ENCODE measurements at places on chromosomes 1 and 21.

DNA sequence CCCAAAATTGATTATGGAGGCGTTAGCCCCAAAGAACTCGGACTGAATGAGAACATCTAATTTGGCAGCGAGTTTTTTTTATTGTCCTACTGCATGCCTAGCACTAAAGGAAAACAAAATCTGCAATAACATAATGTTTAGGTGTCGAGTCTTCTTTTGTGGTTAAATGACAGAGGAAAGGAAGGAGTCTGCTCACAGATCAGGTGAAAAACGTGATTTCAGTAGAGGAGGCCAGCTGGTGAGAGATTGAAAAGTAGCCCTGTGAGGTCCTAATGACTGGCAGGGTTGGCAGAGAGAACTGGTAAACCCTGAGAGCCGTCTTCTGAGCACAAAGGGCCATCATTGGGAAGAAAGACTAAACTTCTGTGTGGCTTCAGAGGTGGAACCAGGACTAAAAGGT is 24.2 kb downstream of the WDTC1 start:
- no peak overlapping the region for H3K27ac ChIP-seq
- no peak for DNase-seq
- no peak overlapping the region for H3K4me3 ChIP-seq

DNA sequence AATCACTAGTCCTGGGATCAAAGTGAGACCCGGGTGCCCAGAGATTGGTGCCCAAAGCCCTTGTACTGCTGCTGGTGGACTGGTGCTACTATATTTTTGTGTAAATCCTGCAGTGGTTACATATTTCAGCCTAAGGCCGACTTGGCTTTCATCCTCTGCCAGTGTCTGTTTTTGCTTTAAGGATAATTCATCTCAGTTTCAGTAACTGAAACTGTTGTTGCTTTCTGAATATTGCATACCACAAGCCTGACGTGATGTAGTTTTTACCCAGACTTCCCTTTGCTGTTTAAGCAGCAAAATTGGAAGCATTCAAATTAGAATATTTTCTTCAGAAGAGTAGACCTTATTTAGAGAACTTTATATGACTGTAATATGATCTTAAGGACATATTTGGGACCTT is 341.8 kb downstream of the RYR2 start:
- H3K27ac ChIP-seq: no peak overlapping the region
- no peak overlapping the region for H3K4me3 ChIP-seq
- peaks cover 16% of the 10 kb centered on the region for H3K27me3 ChIP-seq
- no peak for DNase-seq
- H3K36me3 ChIP-seq: no peaks in the 10 kb centered on the region

GRCh38 chr21:21373969-21374368 is 375.8 kb downstream of the NCAM2 start:
- H3K27ac ChIP-seq: no peak overlapping the region
- H3K4me3 ChIP-seq: no peak overlapping the region
- H3K4me1 ChIP-seq: no peaks in the 10 kb centered on the region
- no peaks in the 10 kb centered on the region for H3K27me3 ChIP-seq
- H3K36me3 ChIP-seq: no peaks in the 10 kb centered on the region

DNA sequence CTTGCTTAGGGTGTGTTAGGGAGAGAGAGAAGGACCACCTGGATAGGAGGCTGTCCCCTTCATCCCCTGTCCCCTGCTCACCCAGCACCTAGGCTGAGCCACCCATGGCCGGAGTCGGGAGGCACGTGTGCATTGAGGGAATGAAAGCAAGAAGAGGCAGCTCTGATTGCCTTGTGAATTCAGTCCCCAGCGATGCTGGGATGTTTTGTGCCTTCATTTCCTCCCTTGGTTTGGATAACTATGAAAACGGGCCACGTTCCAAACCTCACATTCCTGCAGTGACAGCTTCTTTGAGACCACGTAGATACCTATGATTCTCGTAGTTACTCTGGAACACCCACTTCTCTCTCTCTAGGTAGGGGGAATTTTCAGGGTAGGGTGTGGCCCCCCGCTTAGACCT is 67.1 kb downstream of the MAN1C1 start:
- no peaks in the 10 kb centered on the region for H3K4me1 ChIP-seq
- no peaks in the 10 kb centered on the region for H3K36me3 ChIP-seq
- peaks cover 83% of the 10 kb centered on the region for H3K27me3 ChIP-seq
- no peak overlapping the region for H3K4me3 ChIP-seq

DNA sequence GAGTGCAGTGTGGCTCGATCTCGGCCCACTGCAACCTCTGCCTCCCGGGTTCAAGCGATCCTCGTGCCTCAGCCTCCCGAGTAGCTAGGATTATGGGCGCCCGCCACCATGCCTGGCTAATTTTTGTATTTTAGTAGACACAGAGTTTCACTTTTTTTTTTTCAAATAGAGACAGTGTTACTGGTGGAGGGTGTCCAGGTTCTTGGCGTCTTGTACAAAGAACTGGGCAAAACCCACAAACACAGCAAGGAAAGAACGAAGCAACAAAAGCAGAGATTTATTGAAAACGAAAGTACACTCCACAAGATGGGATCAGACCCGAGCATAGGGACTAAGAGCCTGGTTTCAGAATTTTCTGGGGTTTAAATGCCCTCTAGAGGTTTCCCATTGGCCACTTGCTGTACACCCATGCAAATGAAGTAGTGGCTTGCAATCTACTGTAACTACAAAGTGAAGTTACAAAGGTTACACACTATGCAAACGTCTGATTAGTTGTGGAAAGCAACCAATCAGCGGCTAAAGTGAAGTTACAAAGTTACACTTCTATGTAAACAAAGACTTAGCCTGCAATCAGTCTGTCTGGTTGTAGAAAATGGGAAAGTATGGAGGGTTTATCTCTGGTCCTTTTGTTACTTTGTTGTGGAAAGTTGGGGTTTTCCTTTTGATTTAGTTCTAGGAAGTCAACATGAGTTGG is 199.1 kb downstream of the DYRK1A start:
- peaks cover 19% of the 10 kb centered on the region for H3K27me3 ChIP-seq
- H3K4me3 ChIP-seq: no peak overlapping the region
- H3K36me3 ChIP-seq: no peaks in the 10 kb centered on the region
- DNase-seq: peak; percentile 14

DNA sequence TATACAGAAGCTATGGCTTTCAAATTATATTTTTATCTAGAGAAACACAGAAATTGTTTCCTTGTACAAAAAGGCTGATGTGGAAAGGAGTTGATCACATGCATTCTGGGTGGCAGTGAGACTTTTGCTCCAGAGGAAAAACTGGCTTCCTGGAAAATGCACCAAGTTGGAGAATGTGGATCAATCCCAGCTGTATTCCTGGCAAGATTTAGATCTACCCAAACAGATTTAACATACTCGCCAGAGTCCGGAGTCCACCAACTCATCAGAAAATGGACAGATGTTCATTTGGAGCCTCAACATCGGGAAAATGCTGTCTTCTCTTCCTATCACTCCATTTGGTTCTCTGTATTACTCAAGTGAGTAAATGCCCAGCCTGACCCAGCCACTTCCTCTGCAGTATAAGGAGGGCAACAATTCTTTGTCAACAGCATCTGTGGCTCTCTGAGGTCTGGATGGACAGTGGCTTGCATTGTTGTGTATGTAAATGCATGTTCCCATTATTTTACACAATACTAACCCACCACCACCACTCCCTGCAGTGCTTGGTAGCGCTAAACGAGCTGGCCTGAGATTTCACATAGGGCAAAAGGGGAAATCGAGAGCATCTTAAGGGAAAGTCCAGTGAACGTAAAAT is 226.2 kb upstream of the IRF2BP2 start:
- H3K4me1 ChIP-seq: no peaks in the 10 kb centered on the region
- H3K4me3 ChIP-seq: no peak overlapping the region
- DNase-seq: no peak
- no peak overlapping the region for H3K27ac ChIP-seq
- H3K27me3 ChIP-seq: no peaks in the 10 kb centered on the region
- H3K36me3 ChIP-seq: no peaks in the 10 kb centered on the region

- H3K4me3 ChIP-seq: no peak overlapping the region
- no peaks in the 10 kb centered on the region for H3K36me3 ChIP-seq
- H3K4me1 ChIP-seq: peaks cover 11% of the 10 kb centered on the region
- H3K27ac ChIP-seq: no peak overlapping the region
These were observed 19.0 kb downstream of the ESPN start for GRCh38 chr1:6443339-6444115.

DNA sequence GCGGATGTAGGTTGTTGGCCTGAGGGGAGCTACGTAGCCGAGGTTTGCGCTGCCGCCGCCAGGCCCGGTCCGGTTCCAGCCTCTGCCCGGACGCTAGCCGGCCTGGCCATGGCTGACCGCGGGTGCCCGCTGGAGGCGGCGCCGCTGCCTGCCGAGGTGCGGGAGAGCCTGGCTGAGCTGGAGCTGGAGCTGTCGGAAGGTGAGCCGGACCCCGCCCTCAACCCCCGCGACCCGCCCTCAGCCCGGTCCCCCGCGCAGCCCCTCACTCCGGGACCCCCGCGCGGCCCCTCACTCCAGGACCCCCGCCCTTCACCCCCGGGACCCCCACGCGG is 299 bp downstream of the DIP2A start:
- peak overlapping the region; percentile 78 for H3K27ac ChIP-seq
- no peak for DNase-seq
- H3K27me3 ChIP-seq: no peaks in the 10 kb centered on the region
- peak overlapping the region; percentile 79 for H3K4me3 ChIP-seq
- peaks cover 9% of the 10 kb centered on the region for H3K4me1 ChIP-seq

GRCh38 chr1:158056498-158056897 is 63.1 kb downstream of the KIRREL1 start:
- DNase-seq: no peak
- peaks cover 27% of the 10 kb centered on the region for H3K4me1 ChIP-seq
- H3K36me3 ChIP-seq: peaks cover 43% of the 10 kb centered on the region
- H3K4me3 ChIP-seq: no peak overlapping the region

DNA sequence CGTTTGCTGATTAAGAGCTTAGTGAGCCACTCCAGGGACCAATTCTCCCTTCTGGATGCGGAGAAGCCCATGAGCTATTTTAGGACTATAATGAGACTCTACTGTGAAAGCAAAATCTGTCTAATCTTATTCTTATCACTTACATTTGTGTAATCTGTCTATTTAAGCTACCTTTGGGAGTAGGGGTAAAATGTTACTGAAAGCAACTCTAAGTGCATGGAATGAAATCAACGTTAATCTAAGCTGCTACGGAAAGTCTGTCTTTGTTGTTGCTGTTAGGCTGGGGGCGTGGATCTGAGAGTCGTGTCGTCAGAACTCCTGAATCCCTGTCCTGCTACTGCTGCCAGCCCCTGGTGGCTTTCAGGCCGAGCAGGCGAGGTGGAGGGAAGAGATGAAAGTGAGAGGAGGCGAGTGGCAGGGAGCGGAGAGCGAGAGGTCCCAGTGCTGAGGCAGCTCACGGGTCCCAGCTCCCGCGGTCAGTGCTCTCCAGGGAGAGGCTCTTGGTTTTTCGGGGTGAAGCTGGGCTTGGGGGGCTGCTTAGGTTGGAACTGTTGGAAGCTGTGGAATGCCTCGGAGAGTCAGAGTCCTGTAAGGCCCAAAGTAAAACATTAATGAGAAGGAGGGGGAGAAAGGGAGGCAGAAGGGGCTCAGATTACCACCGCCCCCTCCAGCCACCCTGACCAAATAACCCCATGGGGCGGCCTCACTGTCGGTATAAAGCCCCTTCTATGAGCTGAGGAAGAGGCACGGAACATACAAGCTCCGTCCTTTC is 53.9 kb downstream of the COQ8A start:
- no peak overlapping the region for H3K27ac ChIP-seq
- DNase-seq: no peak
- no peaks in the 10 kb centered on the region for H3K27me3 ChIP-seq
- H3K4me3 ChIP-seq: no peak overlapping the region

DNA sequence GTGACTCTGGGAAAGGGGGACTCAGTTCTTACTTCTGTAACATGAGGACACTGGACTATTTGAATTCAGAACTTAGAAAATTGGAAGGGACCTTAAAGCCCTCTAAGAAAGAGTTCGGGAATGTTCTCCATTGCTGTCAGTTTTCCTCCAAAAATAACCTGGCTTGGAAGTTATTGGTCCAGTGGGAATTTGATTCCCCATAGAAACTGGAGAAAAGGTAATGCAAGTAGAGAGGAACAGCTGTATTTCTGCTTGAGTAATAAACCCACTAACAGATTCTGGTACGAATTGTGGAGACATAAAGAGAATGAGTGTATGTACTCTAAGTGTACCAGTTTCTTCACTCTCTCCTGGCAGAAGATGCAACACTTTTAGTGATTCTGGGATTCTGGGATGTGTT is 1.8 kb downstream of the ZBED6 start:
- H3K27me3 ChIP-seq: no peaks in the 10 kb centered on the region
- H3K36me3 ChIP-seq: peaks cover 58% of the 10 kb centered on the region
- peaks cover 44% of the 10 kb centered on the region for H3K4me1 ChIP-seq
- DNase-seq: no peak
- peak overlapping the region; percentile 98 for H3K27ac ChIP-seq
- peak overlapping the region; percentile 86 for H3K4me3 ChIP-seq

- no peak overlapping the region for H3K27ac ChIP-seq
- no peak overlapping the region for H3K4me3 ChIP-seq
- peaks cover 6% of the 10 kb centered on the region for H3K4me1 ChIP-seq
- no peak for DNase-seq
- no peaks in the 10 kb centered on the region for H3K36me3 ChIP-seq
These were observed 215.7 kb upstream of the IRF2BP2 start for GRCh38 chr1:234825498-234826165.

DNA sequence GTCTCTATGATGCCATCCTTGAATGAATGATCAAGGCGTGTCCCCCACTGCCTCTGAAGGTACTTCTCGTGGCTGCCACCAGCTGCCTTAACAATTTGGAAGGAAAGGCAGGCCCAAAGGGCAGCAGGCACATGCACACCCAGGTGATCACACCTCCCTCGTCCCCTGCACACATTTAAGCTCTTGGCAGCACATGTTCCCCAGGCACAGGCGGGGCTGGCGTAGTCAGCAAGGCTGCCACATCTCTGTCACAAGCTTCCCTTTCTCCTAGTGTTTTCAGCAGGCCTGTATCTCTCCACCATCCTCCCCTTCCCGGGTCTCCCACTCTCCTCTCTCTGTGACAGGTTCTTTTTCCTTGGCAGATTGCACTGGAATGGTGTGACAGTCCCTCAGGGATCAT is 111.9 kb downstream of the CACNA1E start:
- no peaks in the 10 kb centered on the region for H3K4me1 ChIP-seq
- H3K36me3 ChIP-seq: no peaks in the 10 kb centered on the region
- peaks cover 23% of the 10 kb centered on the region for H3K27me3 ChIP-seq
- no peak overlapping the region for H3K27ac ChIP-seq

DNA sequence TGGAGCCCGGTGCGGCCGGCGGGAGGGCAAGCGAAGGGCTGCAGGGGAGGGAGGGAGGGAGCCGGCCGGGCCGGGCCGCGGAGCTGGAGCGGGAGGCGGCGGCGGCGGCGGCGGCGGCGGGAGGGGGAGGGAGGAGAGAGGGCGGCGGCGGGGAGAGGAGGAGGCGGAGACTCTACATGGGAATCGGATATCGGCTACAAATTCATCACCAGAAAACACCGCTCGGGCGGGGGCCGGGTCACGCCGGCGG is at the start of gene AKT3:
Gene AKT3 (minus strand): TSS at position 42 of the 250 bp plus-strand sequence. CDS start 7,073 bp downstream, outside the sequence.
- H3K36me3 ChIP-seq: no peaks in the 10 kb centered on the region
- peak; percentile 93 for DNase-seq
- H3K4me1 ChIP-seq: peaks cover 20% of the 10 kb centered on the region
